ENCODE measurements at places on chromosomes 7 and 10.

- DNase-seq = no peak
Measured at GRCh38 chr10:45373576-45374349, at the start of gene ALOX5. Gene ALOX5 (plus strand): TSS chr10:45374216. CDS start chr10:45374280, 64 bp downstream.

- DNase-seq = peak; percentile 42
Measured at GRCh38 chr10:18005781-18006456, 54.2 kb downstream of the SLC39A12 start.

- no peak for DNase-seq
Measured at GRCh38 chr10:51129946-51130544, 55.8 kb downstream of the PRKG1 start.

DNA sequence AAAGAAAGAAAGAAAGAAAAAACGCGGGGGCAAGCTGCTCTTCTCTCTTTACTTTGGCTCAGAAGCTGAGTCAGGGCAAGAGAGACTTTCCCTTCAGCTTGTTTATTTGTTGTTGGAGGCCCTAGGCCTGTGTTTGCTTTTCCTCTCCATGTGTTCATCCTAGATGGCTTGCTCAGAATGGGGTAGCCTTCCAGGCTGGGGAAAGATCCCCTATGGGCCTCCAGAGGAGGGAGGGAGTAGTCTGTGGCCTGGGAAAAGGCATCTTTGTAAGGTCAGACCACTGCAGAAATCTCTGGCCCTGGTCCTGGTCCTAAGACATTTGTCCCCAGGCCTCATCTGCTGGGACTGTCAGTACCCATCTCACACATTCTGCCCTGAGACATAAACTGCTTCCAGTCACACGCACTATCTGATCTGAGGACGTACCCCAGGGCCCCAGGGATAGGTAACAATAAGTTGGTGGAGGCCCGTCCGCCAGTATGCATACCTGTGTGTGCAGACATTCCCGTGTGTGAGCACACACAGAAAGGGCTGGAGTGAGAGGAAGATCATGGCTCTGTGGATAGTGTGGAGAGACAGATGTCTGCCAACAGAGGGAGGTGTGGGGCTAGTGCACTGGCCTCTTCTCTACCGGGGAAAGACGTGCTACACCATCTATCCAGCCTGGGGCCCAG lies 4.9 kb upstream of the SCD start:
- no peak for DNase-seq

DNA sequence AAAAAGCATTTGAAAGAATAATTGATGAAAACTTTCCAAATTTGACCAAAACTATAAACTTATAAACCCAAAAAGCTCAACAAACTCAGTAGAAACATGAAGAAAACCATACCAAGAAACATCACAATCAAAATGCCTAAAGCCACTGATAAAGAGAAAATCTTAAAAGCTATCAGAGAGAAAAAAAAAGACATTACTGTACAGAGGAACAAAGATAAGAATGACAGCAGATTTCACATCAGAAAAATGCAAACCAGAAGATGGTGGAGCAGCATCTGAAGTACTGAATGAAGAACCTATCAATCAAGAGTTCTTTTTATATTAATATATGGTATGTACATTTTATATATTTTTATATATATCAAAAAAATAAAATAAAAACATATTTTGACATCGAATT lies 2.4 kb upstream of the GPAM start:
- DNase-seq = no peak

GRCh38 chr7:115217373-115217772 lies 295.5 kb downstream of the MDFIC start:
- DNase-seq = no peak

DNA sequence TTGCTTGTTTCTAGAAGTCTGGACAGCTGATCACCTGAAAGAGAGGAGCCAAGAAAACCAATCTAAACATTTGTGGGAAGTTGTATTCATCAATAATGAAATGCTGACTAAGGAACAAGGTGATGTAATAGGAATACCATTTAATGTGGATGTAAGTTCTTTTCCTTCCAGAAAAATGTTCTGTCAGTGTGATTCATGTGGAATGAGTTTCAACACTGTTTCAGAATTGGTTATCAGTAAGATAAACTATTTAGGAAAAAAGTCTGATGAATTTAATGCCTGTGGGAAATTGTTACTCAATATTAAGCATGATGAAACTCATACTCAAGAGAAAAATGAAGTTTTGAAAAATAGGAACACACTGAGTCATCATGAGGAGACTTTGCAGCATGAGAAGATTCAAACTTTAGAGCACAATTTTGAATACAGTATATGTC lies 39.8 kb upstream of the ZNF37A start:
- no peak for DNase-seq

- DNase-seq = no peak
Measured at GRCh38 chr10:71722849-71723248, 3.3 kb upstream of the C10orf105 start.

- DNase-seq = no peak
Measured at GRCh38 chr7:25889765-25890164, 262.2 kb upstream of the NFE2L3 start.

GRCh38 chr7:26664735-26665416 lies 199.5 kb downstream of the SKAP2 start:
- no peak for DNase-seq

- DNase-seq = no peak
Measured at GRCh38 chr7:101913851-101914250, 96.4 kb downstream of the CUX1 start.
